ENCODE measurements at places on chromosomes 13 and 19.

DNA sequence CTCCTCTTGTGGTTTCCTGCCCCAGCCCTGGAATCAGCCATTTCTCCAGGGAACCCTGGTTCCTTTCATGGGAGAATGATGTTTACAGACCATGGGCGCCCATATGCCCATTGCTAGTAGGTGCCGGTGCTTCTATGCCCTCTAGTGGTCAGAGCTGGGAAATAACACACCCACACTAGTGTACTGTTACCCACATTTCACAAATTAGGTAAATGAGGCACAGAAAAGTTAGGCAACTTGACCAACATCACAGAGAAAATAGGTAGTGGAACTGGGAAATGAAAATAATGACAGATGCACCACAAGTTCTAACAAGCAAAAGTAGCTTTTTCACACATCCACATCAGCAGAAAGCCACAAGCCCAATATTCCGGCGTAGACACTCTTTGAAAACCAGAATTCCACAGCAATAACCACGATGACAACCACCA is 1.3 kb upstream of the CEACAM3 start:
- peak; percentile 22 for DNase-seq

- no peak for DNase-seq
These were observed 7.1 kb upstream of the HSH2D start for GRCh38 chr19:16136185-16136999.

- peak; percentile 36 for DNase-seq
These were observed 40.3 kb downstream of the DEDD2 start for GRCh38 chr19:42176990-42177685.

GRCh38 chr19:23983406-23983805 is 68.7 kb downstream of the ZNF726 start:
- DNase-seq: no peak

DNA sequence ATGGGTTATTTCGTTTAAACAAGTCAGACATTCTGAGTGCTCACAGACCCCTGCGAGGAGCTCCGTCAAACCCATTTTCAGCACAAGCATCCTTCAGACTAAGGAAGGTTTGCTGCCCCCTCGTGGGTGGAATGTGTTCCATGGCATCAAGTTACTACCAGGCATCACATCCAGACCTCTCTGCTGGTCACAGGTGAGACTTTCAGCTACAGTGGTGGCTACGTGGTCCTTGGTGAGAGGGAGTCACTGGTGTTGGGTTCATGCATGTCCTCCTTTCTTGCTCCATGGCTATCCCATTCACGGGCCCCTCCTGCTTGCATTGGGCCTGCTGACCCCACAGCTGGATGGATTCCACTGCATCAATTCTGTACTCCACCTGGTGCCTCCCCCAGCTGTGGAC is 9.1 kb upstream of the LILRB5 start:
- no peak for DNase-seq

Measured in SHP77 treated with DMSO at 0.1 percent for 48 hours (cell line).